Left kidney (tissue), 8 donors: ENCODE measurements at places on chromosomes 11 and 22. TPM values are rescaled to one million over a fixed set of nuclear protein-coding genes. Genes with fewer than 3 reads are reported as not detected.

- DNase-seq: no peak
These were observed 6.3 kb downstream of the XBP1 start for GRCh38 chr22:28793976-28794584.

GRCh38 chr11:96162816-96163499 is 180.0 kb downstream of the MAML2 start:
- no peak for DNase-seq

DNA sequence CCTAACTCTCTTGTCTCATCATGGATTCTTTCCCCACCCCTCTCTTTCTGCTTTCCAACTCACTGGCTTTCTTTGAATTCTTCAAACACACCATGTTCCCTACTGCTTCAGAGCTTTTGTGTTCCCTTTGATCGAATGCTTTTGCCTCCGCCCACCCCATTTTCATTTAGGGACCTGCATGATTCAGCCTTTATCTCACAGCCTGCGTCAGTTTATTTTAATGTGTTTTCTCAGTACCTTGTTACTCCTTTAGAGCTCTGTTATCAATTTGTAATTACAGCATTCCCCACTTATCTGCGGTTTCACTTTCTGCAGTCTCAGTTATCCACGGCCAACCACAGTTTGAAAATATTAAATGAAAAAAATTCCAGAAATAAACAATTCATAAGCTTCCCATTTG is 451.3 kb downstream of the METTL15 start:
- DNase-seq: no peak

The TRIM6 gene
- polyA plus RNA-seq: 61.8 TPM

DNA sequence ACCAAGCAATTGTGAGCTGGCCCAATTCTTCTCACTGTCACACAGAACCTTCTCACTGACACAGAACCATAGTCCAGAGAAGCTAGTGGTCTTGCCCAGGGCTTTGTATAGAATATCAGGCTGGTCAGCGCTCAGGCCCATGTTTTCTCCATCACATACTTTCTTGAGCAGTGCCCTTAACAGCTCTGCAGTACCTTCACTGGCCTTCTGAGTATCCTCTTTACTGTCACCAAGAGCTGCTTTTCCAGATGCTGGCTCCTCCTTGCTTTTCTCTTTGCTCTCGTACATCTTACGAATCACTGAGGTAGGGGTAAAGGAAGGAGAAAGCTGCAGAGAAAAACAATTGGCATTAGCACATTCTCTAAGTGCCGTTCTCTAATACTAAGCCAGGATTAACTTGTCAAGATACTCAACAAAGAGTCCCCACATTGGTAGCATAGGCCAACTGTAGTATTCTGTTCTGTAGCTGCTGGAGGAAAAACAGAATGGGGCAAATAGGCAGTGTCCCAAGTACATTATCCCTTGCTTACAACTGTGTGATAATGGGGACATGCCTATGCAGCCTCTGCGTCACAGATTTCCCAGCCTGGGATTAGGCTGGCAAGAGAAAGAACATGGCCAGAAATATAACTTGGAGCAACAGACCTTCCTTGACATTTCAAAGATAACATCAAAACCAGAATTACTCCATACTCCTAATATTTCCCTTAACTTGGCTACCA is 43.5 kb downstream of the DRG1 start:
- no peak for DNase-seq

GRCh38 chr11:58345204-58345603 is 13.7 kb downstream of the OR5B17 start:
- no peak for DNase-seq

- no peak for DNase-seq
These were observed 17.3 kb upstream of the RASD2 start for GRCh38 chr22:35523167-35523947.

DNA sequence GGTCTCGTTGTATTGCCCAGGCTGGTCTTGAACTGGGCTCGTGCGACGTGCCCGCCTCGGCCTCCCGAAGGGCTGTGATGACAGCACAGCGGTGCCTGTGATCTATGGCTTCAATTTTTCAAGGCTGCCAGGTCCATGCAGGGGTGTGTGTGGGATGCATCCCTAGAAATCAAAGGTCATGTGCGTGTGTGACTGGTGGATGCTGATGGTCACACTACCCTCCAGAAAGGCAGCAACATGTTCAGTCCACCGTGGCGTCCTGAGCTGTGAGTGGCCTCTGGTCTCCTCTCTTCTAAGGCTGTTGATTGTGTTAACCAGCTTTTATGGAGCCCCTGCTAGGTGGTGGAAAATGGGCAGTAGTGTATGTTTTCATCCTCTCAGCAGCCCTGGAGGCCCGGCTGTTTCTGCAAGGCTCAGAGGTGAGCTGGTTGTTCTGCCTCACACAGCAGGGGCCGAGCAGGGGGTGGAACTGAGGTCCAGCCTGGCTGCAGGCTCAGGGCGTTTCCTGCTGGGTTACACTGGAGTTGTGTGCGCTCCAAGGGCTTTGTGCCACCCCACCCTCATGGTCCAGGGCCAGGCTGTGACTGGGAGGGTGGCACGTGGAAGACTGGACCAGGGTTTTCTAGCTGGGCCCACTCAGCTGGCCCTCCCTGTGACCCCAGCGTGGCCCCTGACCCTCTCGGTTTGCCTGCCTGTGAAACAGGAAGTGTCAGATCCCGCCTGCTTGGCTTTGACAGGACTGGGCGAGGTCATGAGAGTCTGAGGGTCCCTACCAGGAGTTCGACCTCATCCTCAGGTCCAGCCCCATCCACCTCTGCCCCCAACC is 7.7 kb downstream of the BIK start:
- no peak for DNase-seq

DNA sequence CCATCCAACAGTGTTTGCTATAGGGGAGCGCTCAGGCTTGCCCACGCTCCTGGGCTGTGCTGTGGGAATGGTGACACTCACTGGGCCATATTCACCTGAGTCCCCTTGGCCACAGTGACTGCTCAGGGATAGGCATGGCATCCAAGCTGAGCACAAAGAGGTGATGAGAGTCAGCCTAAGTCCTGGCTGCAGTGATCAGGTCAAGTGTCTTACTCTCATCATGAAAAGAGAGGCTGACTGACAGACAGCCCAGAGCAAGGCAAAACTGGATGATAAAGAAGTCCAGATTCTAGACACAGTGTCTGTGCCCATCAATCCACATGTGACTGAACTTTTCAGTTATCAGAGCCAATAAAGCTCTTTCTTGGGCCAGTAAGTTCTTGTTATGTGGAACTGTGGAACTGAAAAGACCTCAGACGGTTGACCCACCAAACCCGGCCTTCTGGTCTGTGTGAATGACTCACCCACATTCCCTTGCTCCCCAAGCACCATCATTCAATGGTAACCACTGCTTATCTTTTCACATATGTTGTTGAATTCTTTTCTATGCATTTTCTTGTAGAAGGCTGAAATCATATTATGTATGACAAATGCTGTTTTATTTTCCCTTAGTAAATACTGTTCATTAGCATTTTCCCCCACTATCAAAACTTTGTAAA is 43.2 kb upstream of the YPEL1 start:
- DNase-seq: no peak

The MEI1 gene
- polyA plus RNA-seq: 4.6 TPM

DNA sequence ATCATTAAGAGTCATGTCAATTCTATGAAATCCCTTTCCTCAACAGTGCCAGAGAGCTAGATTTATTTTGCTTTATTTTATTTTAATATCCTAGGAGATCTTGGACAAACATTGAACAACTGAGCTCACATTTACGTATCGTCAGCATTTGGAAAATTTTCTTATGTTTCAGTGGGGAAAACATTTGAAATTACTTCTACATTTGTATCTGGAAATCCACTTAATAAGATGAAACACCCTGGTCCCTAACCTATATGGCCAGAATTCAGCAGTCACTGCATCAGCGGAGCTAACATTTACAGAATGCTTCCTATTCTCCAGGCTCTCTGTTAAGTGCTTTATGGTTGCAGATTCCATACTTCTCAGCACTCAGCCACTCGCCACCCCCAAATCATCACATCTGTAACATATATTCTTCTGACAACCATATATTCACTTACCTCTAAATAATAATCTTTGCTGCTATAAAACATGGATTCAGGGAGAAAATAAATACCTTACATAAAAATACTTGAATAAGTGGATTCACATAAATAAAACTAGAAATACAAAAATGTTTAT is 773.9 kb downstream of the JRKL start:
- DNase-seq: no peak

DNA sequence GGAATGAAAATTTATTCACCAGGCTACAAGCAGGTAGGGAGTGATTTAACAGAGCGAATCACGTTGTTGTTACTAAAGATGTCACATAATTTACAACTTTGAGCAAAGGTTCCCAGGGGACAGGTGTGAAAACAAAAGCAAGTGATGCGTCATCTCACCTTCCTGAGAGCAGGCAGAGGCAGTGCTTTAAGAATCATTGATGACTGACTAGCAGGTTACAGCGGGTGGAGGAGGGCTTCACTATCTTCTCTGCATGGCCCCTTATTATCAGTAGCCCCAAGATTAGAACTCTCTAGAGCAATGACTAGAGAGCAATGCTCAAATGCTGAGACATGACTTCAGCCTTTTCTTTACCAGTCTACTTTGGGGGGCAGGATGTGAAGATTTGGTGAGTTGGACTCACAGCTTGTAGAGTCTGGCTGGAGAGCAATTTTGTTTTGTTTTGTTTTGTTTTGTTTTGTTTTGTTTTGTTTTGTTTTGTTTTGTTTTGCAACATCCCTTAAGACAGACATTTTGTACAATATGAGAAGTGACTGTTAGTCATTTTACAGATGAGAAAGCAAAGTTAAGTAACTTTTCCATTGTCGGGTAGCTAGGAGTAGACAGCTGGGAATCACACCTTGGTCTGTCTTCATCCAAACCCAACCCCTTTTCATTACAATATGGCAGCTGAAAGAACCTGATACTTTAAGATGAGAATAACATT is 84.8 kb downstream of the SLC1A2 start:
- DNase-seq: no peak

GRCh38 chr22:29302402-29302680 is 4.1 kb upstream of the GAS2L1 start:
- DNase-seq: no peak

GRCh38 chr22:45976254-45977002 is 534 bp downstream of the WNT7B start:
- no peak for DNase-seq

DNA sequence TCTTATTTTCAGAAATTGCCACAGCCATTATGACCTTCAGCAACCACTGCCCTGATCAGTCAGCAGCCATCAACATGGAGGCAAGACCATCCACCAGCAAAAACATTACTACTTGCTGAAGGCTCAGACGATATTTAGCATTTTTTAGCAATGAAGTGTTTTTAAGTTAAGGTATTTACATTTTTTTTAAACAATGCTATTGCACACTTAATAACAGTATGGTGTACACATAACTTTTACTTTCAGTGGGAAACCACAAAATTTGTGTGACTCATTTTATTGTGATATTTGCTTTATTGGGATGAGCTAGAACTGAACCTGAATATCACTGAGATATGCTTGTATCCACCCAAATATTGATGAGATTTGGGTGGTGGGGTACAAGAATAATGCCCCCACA is 110.9 kb downstream of the TSPAN18 start:
- DNase-seq: no peak

DNA sequence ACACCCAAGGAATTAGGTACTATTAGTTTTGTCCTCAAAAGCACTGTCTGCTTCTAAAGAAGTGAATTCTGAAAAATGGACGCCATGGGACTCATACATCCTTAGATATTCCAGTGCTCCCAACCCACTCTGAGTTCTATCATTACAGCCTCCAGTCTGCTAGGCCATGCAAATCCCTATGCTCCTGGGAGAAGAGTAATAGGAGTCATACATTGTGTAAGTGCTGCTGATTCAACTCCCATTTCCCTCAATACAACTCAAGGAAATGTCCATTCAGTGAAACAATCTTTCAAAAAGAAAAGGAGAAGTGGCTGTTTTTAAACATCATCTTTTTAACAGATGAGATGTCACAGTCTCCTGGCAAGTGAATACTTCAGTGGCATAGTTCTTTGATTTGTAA is 590.2 kb upstream of the LRRC4C start:
- DNase-seq: no peak

GRCh38 chr11:95074792-95075563 is 8.3 kb downstream of the SRSF8 start:
- no peak for DNase-seq

DNA sequence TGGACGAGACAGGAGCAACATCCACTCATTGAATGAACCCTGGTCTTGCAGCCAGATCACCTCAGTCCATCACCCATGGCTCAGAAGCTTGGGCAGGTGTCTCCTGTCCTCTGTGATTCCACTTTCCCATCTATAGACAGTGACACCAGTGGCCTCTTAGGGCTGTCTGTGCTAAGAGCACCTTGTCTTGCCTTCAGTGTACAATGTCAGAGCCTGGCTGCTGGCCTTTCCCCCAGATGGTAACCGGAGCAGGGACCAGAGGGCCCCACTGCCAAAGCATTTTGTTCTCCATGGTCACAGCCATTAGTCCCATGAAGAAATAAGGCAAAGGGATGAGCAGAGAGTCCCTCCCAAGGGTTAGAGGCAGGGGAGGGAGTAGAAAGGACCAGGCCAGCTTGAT is 35.4 kb downstream of the PKNOX2 start:
- no peak for DNase-seq

GRCh38 chr22:37681556-37682049 is 4.5 kb upstream of the NOL12 start:
- DNase-seq: peak; percentile 55

- peak; percentile 59 for DNase-seq
These were observed 208.8 kb downstream of the TBC1D22A start for GRCh38 chr22:46971099-46971763.

GRCh38 chr11:87422566-87422965 is 384.8 kb downstream of the TMEM135 start:
- DNase-seq: no peak

GRCh38 chr22:37253126-37253660 is 9.1 kb upstream of the RAC2 start:
- DNase-seq: no peak

GRCh38 chr11:1298695-1299492 is 10.5 kb downstream of the TOLLIP start:
- DNase-seq: peak; percentile 65

The EXPH5 gene
- 6.3 TPM for polyA plus RNA-seq

GRCh38 chr11:76807206-76807875 is 24.2 kb downstream of the TSKU start:
- peak; percentile 76 for DNase-seq

GRCh38 chr22:47091246-47091651 is 328.8 kb downstream of the TBC1D22A start:
- no peak for DNase-seq

- no peak for DNase-seq
These were observed 252.1 kb upstream of the PITPNB start for GRCh38 chr22:28171115-28171514.
